HuH-7 (cell line): ENCODE measurements at places on chromosomes 1 and 21.

DNA sequence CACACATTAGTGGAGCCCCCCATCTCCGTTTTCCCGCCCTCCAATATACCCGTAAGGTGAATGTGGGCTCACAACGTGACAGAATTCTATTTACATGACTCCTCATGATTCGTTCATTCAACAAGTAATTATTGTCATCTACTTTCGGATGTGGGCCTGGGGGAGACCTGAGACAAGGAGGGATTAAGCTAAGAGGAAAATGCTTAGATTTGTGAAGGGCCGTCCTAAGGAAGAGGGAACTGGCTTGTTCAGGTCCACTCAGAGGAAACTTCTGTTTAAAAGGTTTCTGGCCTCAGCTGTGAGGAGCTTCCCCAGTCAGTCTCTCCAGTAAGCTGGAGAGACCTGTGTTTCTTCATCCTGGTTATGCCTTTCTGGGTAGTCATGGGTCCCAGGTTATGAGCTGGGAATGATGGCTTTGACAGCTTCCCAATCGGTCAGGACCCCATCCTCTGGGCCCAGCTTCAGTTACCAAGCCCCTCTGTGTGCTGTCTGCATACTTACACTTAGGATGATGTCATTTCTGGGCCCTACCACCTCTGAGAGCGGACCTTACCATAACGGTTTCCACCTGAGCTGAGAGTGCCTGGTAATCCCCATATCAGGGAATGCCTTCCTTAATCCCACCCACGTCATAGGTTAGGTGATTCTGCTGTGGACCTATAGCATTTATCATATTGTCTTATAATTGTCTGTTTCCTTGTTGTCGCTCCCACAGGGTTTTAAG lies 687 bp upstream of the ERI3 start:
- DNase-seq = no peak

DNA sequence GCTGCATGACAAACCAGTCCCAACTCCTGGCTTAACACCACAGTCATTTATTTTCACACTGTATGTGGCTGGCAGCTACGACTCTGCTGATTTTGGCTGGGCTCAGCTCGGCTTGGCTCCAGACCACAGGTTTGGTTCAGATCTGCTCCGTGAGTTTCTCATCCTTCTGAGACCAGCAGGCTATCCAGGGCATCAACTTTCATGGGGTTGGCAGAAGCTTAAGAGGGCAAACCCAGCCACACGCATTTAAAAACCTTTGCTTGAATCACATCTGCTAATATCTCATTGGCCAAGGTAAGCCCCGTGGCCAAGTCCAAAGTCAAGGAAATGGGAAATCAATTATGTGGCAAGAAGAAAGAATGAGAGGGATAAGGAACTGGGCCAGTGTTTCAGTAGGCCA lies 574.2 kb downstream of the MATN1 start:
- DNase-seq = no peak

- DNase-seq = no peak
Observed at GRCh38 chr21:29423099-29423870, 124.6 kb downstream of the BACH1 start.

- no peak for DNase-seq
Observed at GRCh38 chr1:231201375-231201978, 39.5 kb upstream of the GNPAT start.

GRCh38 chr1:14726606-14727005 lies 128.1 kb downstream of the KAZN start:
- no peak for DNase-seq

DNA sequence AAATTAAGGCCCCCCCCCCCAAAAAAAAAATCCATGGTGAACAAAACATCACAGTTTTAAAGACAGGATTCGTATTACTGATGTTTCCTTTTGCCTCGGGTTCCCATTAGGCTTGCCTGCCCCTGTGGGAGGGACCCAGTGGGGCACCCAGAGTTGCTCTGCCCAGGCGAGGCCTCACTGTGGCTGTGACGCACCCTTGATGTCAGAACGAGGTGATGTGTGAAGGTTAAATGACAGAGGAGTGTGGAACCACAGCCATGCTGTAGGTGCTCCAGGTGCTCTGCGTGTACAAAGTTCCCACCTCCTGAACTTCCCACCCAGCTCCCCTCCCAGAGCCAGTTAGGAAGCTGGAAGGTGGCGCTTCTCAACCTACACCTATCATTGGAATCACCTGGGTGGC lies 37.9 kb downstream of the GRHL3 start:
- DNase-seq = no peak

DNA sequence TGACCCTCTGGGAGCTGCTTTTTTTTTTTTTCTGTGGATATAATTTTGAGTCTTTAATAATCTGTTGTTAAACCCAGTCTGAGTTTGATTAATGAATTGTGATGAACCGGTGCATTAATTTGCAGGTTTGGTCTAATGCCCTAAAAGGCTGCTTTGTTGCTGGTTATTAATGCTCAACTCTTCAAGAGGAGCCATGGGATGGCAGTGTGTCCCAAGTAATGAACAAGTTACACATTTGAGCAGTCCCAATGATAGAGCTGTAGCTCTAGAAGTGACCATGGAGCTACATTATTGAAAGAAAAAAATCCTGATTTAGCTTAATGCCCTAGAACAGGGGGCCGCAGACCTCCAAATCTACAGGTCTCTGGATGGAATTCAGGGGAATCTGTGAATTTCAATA lies 53.1 kb downstream of the RWDD3 start:
- peak; percentile 23 for DNase-seq

DNA sequence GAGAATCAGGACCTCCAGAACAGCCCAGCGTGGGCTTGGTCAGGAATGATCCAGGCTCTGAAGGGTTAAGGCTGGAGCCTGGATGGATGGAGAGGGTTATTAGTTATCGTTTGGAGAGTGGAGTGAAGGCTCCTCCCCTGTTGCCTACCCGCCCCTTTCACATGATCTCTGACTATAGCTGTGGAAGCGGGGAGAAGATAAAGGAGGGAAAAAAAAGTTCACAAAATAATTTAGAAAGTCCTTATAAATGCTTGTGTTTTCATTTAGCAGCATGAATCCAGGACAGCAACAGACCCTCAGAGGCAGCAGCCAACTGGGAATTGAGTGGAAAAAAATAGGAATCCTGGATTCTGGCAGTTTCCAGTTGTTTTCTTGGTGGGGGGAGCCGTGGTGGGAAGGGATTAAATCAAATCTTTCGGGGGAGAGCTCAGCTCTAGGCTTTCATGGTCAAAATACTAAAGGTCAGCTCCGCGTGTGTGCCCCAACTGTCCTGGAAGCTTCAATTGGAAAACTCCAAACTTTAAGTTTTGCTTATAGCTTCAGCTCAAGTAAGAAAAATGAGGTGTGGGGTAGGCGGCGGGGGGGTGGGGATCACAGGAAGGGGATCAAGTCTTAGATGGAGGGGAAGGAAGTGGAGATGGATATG lies 595 bp upstream of the DDR2 start:
- no peak for DNase-seq
